Stimulated activated CD4-positive, alpha-beta T cell treated with anti-CD3 and anti-CD28 coated beads, Interleukin-1b, Interleukin-23, amount 100 ng/mL, for 1 hour (primary cell): ENCODE measurements at places on chromosomes 6 and 20.

- DNase-seq: no peak
Observed at GRCh38 chr6:88144637-88145297, 21.4 kb downstream of the CNR1 start.

- no peak for DNase-seq
Observed at GRCh38 chr6:150959166-150959565, 93.7 kb downstream of the MTHFD1L start.

DNA sequence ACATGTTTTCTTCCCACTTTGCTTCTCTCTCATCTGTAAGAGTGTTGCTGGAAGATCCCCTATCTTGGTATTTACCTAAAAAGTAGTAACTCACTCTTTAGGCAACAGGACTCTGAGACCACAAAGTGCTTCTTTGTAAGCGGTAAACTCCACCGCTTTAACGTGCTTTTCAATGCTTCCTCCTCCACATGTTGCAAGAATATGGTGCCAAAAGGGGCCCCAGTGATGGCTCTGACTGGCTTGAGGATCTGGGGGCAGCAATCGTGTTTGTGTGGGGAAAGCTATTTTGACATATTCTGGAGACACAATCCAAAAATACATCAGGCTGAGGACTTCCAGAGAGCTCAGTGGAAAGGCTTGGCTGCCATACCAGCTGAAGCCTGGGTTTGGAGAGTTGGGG, 12.4 kb upstream of the CPNE5 start:
- DNase-seq: no peak

DNA sequence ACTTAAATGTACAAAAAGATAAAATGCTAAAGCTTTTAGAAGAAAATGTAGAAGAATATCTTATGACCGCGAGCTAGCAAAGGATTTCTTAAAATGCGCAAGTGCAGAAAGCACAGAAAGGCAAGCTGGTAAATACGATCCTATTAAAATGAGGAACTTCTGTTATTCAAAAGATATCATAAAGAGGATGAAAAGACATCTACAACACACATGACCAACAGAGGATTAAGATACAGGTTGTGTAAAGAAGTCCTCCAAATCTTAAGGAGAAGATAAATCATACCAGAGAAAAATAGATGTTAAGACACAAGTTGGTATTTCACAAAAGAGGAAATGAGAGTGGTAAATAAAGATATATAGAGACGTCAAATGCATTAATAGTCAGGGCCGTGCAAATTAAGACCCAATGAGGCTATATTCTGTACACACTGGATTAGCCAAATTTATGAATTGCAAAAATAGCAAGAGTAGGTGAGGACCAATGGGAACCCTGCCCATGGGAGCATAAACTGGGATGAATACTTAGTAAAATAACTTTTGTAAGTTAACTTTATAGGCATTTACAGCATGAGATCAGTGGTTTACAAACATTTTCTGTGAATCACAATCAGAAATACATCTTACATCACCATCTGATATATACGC, 23.0 kb downstream of the APCDD1L start:
- no peak for DNase-seq

DNA sequence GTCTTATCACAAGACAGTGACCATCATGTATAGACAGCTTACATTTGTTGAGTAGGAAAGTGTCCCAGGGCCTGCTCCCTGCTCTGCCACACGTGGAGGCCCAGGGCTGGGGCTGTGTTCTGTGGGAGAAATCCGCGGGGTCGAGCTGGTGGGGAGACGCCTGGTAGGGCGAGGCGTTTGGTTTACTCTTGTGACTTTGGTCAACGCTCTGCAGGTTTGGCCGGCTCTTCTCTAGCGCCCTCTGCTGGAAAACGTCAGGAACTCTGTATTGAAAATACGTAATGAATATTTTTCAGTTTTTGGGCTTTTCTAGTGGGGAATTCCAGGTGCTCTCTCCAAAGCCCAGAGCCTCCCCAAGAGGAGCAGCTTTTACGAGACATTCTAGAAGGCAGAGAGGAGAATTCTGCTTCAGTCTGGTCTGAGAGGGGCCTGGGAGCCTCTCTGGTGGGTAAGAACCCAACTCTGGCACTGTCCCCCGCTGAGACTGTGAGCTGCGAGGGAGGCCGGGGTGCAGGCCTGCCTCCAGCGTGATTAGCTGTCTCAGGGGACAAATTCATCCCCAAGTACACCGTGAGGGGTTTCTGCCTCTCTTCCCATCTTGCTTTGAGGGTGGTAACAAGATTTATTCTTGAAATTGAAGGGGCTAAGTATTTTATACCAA, 112.6 kb upstream of the RALGAPA2 start:
- DNase-seq: no peak

- DNase-seq: no peak
Observed at GRCh38 chr6:110488606-110489190, 12.3 kb upstream of the SLC22A16 start.

DNA sequence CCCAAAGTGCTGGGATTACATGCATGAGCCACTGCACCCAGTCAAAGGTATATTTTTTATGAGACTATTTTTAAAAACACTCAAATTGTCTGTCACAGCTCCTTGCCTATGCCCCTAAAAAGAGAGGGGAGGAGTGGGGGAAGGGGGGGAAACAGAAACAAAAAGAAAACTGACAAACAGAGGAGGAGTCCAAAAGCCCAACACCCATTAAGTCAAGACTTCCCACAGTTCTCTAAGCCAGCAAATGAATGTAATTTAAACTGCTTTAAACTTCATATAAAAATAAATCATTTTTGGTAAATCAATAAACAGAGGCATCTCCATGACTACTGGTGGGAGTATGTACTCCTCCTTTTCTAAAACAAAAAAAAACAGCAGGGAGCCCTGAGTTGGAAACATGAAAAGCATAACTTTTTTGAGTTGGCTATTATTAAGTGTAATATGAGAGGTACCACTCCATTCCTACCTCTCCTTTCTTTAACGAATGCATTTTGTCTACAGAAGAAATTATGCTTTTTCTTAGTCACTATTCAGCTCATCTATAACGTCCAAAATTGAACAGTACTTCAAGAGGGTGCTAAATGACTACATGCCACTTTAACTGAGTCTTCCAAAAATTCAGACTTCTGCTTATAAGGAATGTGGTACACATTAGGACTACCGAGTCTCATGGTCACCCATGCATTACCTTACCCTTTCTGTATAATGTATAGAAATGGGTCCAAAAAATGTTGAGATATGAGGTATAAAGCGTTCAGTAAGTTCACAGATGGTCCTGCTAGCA, 119.0 kb upstream of the PRSS16 start:
- DNase-seq: no peak

- DNase-seq: no peak
Observed at GRCh38 chr20:56211051-56211450, 37.5 kb upstream of the MC3R start.
